ENCODE measurements at places on chromosomes 11 and 22. TPM values are rescaled to one million over a fixed set of nuclear protein-coding genes. Genes with fewer than 3 reads are reported as not detected.

CTSW gene
- polyA plus RNA-seq = 2,066 TPM

- peaks cover 11% of the 10 kb centered on the region for H3K27me3 ChIP-seq
- no peak for DNase-seq
- no peaks in the 10 kb centered on the region for H3K36me3 ChIP-seq
- H3K4me1 ChIP-seq = no peaks in the 10 kb centered on the region
- no peak overlapping the region for H3K27ac ChIP-seq
- no peak overlapping the region for H3K4me3 ChIP-seq
Observed at GRCh38 chr11:123006860-123007542, 25.4 kb upstream of the BSX start.

- H3K4me1 ChIP-seq = peaks cover under 1% of the 10 kb centered on the region
- no peak for DNase-seq
Observed at GRCh38 chr11:12834166-12834565, 159.9 kb downstream of the TEAD1 start.

DNA sequence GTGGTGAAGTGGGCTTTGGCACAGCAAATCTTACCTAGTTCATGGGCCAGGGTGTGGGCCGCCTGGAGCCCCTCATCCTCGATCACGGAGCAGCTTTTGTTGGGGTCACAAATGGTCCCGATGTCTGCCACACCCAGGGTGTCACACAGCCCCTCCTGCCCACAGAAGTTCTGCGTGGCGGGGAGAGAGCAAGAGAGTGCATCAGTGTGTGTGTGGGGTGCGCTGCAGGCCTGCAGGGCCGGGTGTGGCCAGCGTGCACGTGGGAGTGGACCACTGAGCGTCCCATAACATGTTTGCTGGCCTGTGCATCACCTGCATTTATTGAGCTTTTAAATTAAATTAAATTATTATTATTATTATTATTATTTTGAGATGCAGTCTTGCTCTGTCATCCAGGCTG, 11.5 kb downstream of the ADAMTS8 start:
- peaks cover 1% of the 10 kb centered on the region for H3K27me3 ChIP-seq
- no peak for DNase-seq
- no peak overlapping the region for H3K27ac ChIP-seq
- H3K4me1 ChIP-seq = peaks cover 2% of the 10 kb centered on the region

- DNase-seq = no peak
- H3K4me1 ChIP-seq = no peaks in the 10 kb centered on the region
- H3K36me3 ChIP-seq = no peaks in the 10 kb centered on the region
- no peak overlapping the region for H3K27ac ChIP-seq
Observed at GRCh38 chr11:40130427-40130826, 1329.0 kb downstream of the LRRC4C start.

Measured in immature natural killer cell (primary cell).